ENCODE measurements at places on chromosomes 2 and 18.

- DNase-seq, result no peak
Observed at GRCh38 chr18:49621301-49621700, 59.4 kb downstream of the LIPG start.

- peak; percentile 84 for DNase-seq
Observed at GRCh38 chr2:130342020-130342532, 621 bp upstream of the IMP4 start.

- DNase-seq, result no peak
Observed at GRCh38 chr2:105324732-105325131, 4.8 kb downstream of the TGFBRAP1 start.

- no peak for DNase-seq
Observed at GRCh38 chr2:154693741-154694340, 4.7 kb upstream of the KCNJ3 start.

DNA sequence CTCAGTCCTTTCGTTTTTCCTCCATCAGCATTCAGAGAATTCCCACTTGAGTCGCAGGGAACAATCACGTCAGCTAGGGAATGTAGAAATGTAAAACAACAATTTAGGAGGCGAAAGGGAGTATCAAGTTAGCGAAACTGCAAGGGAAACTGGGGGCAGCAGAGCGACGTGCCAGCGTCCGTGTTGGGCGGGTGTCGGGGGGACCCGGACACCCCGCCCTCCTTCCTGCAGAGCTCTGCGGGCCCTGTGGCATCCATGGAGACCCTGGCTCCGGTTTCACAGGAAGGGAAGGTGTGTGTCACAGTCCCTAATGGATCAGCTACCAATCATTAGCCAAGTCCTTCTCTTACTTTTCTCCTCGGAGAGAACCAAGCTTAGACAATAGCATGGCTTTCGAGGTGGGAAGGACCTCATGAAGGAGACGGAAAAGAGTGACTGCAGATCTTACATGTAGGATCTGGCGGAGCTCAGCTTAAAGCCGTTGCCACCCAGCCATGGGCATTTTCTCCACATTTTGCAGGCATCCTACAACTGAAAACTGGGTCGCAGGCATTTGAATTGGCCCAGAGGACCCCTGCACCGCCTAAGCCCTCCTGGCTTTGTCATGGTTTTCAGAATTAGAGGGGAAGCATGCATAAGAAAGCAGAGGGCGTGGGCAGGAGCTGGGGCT is 33.7 kb downstream of the SOX11 start:
- DNase-seq, result no peak

DNA sequence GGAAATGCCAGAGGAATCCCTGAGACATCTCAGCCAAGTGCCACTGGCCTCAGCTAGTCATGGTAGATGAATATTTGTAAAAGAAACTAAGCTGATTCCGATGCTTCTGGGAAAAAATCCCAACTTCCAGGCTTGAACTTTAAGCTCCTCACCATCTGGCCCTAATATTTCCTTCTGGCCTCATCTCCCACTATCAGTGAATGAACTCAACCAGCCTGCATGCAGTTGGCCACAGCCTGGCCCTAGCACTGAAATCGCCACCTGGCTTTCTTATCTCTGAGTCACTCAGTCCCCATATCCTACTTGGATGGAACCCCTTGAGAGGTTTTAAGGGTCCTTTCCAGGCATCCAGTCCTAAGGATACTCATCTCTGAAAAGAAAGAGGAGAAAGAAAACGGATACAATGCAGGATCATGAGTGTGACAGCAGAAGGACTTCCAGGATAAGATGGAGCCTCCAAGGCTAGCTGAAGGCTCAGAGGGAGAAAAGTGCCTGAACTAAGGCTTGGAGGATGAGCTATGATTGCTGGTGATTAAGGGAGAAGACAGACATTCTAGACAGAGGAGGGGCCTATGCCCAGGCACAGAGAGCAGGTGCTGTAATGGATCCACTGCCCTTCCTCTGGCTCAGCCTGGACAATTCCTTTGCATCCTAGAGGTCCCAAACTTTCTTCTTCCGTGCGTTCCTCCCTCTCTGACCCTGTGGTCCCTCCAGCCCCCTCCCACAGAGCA is 141.5 kb upstream of the MYCN start:
- DNase-seq, result no peak

- DNase-seq, result no peak
Observed at GRCh38 chr2:119782308-119783027, 22.7 kb downstream of the PTPN4 start.

GRCh38 chr18:45249246-45249661 is 366.0 kb upstream of the SLC14A2 start:
- DNase-seq, result no peak

- DNase-seq, result no peak
Observed at GRCh38 chr18:58547864-58548263, 81.0 kb downstream of the ALPK2 start.

GRCh38 chr2:55489467-55490062 is 30.0 kb upstream of the CFAP36 start:
- no peak for DNase-seq

All from CD8-positive, alpha-beta T cell (primary cell).